ENCODE measurements at places on chromosomes 11 and 22.

- no peak overlapping the region for H3K4me3 ChIP-seq
- no peaks in the 10 kb centered on the region for H3K27me3 ChIP-seq
- DNase-seq: no peak
- H3K36me3 ChIP-seq: no peaks in the 10 kb centered on the region
- no peaks in the 10 kb centered on the region for H3K4me1 ChIP-seq
Observed at GRCh38 chr11:6664551-6664950, 8.9 kb upstream of the DCHS1 start.

DNA sequence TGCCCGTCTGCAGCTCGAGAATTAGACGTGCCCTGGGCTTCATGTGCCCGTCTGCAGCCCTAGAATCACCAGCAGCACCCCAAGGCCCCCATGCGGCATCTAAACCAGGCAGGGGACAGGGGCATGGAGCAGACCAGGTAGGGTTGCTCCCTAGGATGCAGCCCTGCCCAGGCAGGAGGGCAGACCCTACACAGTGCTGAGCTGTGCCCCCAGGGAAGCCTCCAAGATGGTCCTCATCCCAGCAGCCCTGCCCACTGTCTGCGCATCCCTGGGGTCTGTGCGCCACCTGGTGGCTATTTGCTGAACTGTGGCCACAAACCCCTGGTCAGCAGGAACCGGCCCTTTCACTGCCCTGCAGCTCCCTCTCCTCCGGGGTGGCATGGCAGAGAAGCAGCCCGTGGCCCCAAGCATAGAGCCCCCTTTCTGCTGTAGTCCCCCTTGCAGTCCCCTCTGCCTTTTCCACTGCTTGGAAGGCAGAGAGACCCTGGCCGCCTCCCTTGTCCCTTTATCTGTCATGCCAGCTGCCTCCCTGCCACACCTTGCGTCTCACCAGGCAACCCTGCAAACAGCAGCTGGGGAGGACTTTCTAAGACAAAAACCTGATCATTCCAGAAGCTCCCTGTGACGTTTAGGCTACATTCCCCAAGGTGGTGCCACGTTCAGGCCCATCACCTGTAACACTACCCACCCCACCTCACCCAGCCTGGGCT lies 86.6 kb downstream of the KCNQ1 start:
- H3K36me3 ChIP-seq: peaks cover 9% of the 10 kb centered on the region
- no peak for DNase-seq
- no peak overlapping the region for H3K27ac ChIP-seq
- H3K27me3 ChIP-seq: no peaks in the 10 kb centered on the region
- H3K4me3 ChIP-seq: no peak overlapping the region

DNA sequence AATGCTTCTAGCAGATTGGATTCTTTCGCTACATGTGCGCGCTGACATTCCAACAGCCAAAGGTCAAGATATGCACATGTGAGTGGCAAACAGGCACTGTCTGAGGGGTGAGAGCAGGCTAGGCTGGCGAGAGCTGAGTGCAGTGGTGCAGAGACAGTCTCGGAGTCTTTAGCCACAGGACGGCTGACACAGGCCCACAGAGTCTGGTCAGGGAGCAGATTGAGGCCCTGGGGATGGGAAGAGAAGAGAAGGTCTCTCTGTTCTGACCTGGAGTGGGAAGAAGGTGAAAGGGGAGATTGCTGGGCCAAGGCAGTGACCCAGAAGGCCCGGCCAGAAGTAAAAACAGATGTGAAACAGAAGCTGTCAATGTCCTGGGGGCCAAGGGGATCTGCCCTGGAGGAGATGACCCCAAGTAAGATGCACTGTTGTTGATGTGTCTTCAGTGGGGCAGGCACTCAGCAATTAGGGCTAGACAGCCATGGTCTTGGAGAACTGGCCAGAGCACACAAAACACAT lies 197.8 kb downstream of the ETS1 start:
- H3K27ac ChIP-seq: no peak overlapping the region
- H3K4me3 ChIP-seq: no peak overlapping the region
- H3K4me1 ChIP-seq: no peaks in the 10 kb centered on the region
- no peaks in the 10 kb centered on the region for H3K27me3 ChIP-seq
- H3K36me3 ChIP-seq: no peaks in the 10 kb centered on the region

DNA sequence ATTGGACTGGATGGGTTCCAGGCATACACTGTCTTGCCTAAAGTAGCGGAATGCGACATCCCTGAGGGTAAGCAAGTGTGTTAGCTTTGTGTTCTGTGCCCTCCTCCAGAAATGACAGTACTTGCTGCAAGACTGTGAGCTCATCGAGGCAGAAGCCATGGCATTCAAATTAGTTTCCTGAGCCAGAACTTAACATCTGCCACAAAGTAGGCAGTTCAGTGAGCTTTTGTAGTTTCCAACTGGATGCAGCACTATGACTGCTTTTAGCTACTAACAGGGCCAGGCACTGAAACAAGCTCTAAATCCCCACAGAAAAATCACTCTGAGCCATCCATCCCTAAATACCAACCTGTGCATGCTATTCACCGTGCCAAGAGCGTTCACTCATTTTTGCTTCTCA lies 1.2 kb upstream of the FAR1 start:
- H3K27ac ChIP-seq: no peak overlapping the region
- peaks cover 35% of the 10 kb centered on the region for H3K4me1 ChIP-seq
- peak overlapping the region; percentile 82 for H3K4me3 ChIP-seq
- DNase-seq: no peak
- no peaks in the 10 kb centered on the region for H3K36me3 ChIP-seq

GRCh38 chr22:27408068-27408467 lies 393.5 kb downstream of the MN1 start:
- H3K4me3 ChIP-seq: no peak overlapping the region
- no peaks in the 10 kb centered on the region for H3K27me3 ChIP-seq
- no peak overlapping the region for H3K27ac ChIP-seq
- no peaks in the 10 kb centered on the region for H3K4me1 ChIP-seq
- H3K36me3 ChIP-seq: no peaks in the 10 kb centered on the region
